ENCODE measurements at places on chromosomes 2 and 18. TPM values are rescaled to one million over a fixed set of nuclear protein-coding genes. Genes with fewer than 3 reads are reported as not detected.
A peak's percentile ranks its signal among the peaks of the same experiment; 100 is the strongest.

Gene C2orf78
- not detected for polyA plus RNA-seq

Gene CNDP1
- 0.08 TPM for polyA plus RNA-seq

DNA sequence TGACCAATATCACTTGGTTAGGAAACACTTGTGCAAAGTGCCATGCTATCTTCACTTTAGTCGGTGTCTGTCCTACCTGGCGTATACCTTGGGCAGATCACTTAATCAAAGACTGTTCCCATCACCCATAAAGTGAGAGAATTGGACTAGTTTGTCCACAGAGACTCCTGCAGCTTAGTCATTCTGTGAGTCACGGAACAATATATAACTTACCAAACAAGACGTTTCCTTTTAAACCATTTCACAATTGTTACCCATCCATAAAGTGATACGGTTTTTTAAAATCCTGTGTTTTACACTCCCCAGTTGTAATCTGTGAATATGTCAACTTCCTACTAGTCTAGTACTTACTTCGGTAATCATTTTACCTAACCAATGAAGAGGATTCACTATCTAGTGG, 499.3 kb upstream of the SMIM21 start:
- H3K27me3 ChIP-seq, result no peaks in the 10 kb centered on the region
- H3K4me3 ChIP-seq, result no peak overlapping the region
- H3K27ac ChIP-seq, result no peak overlapping the region

DNA sequence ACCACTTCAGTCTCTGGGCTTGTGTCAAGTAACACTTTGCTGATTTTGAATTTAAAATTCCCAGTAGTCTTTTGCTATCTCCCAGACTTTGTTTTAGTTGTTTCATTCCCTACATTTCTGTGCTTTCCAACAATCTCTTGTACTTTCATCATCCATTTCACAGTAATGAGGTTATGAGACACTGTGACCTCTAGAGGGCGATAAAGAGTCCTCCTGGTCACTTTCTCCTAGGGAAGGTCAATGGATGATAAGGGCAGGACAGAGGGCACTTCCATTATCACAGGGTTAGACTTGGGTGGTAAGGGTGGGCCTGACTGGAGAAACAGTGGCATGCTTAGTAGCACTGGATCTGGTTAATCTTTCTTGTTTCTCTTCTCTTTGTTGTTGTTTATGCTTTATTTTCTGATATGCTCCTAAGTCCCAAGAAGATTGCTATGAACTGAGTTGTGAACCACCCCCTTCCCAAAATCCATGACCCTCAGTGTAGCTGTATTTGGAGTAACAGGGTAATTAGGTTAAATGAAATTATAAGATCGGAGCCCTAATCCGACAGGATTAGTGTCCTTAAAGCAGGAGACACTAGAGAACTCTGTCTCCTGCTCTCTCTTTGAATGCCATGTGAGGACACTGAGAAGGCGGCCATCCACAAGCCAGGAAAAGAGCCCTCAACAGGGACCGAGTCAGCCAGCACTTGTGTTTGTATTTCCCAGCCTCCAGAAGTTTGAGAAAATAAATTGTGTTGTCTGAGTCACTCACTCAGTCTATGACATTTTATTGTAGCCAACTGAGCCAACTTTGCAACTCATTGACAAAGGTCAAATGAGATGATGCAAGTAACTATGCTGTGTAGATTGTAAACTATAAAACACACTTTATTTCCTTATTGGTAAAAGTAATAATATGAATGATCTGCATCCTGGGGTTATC, 779.2 kb downstream of the CNTNAP5 start:
- H3K4me1 ChIP-seq, result no peaks in the 10 kb centered on the region
- peak; percentile 25 for DNase-seq
- no peaks in the 10 kb centered on the region for H3K36me3 ChIP-seq
- H3K4me3 ChIP-seq, result no peak overlapping the region
- no peaks in the 10 kb centered on the region for H3K27me3 ChIP-seq

- H3K4me1 ChIP-seq, result no peaks in the 10 kb centered on the region
- no peak overlapping the region for H3K4me3 ChIP-seq
- H3K36me3 ChIP-seq, result no peaks in the 10 kb centered on the region
- no peaks in the 10 kb centered on the region for H3K27me3 ChIP-seq
- no peak overlapping the region for H3K27ac ChIP-seq
- no peak for DNase-seq
Measured at GRCh38 chr2:137892739-137893138, 71.5 kb upstream of the HNMT start.

DNA sequence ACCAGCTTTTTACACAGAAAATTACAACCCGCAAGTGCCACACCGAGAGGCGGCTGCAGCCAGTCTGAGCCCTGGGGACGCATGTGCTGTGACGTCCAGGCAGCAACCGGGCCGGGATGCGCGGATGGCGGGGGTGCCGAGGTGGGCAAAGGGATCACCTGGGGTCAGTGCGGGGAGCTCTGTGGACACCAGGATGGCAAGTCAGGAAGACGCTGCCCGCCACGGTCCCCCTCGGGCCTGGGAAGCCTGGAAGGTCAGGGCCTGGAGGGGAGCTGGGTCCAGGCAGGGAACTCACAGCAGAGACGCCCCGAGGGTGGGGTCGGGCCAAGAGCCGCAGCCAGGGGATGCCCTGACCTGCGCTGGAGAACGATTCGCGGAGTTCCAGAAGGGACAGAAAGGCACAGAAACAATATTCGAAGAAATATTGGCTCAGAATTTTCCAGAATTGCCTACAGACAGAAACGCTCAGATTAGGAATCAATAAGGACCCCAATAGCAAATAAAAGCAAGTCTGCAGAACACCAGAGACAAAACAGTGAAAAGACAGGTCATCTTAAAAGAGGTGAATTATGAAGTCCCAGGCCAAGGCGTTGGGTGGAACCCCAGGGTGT, 11.7 kb upstream of the KIF1A start:
- H3K27ac ChIP-seq, result no peak overlapping the region
- H3K36me3 ChIP-seq, result no peaks in the 10 kb centered on the region
- H3K4me1 ChIP-seq, result no peaks in the 10 kb centered on the region
- no peak for DNase-seq
- peaks cover 35% of the 10 kb centered on the region for H3K27me3 ChIP-seq

- H3K27me3 ChIP-seq, result peaks cover 9% of the 10 kb centered on the region
- H3K4me3 ChIP-seq, result no peak overlapping the region
- no peaks in the 10 kb centered on the region for H3K4me1 ChIP-seq
- no peaks in the 10 kb centered on the region for H3K36me3 ChIP-seq
Measured at GRCh38 chr2:170703776-170704476, 11.2 kb upstream of the SP5 start.

- H3K4me3 ChIP-seq, result no peak overlapping the region
- H3K4me1 ChIP-seq, result peaks cover 8% of the 10 kb centered on the region
- H3K27me3 ChIP-seq, result no peaks in the 10 kb centered on the region
- H3K27ac ChIP-seq, result peak overlapping the region; percentile 35
- no peaks in the 10 kb centered on the region for H3K36me3 ChIP-seq
- DNase-seq, result peak; percentile 69
Measured at GRCh38 chr2:239199041-239199768, 201.6 kb downstream of the HDAC4 start.

GRCh38 chr2:2757764-2758163, 426.7 kb upstream of the MYT1L start:
- no peaks in the 10 kb centered on the region for H3K36me3 ChIP-seq
- H3K27me3 ChIP-seq, result no peaks in the 10 kb centered on the region
- no peaks in the 10 kb centered on the region for H3K4me1 ChIP-seq
- DNase-seq, result no peak
- H3K27ac ChIP-seq, result no peak overlapping the region

- H3K36me3 ChIP-seq, result no peaks in the 10 kb centered on the region
- no peaks in the 10 kb centered on the region for H3K27me3 ChIP-seq
- H3K27ac ChIP-seq, result no peak overlapping the region
- DNase-seq, result peak; percentile 74
- no peak overlapping the region for H3K4me3 ChIP-seq
Measured at GRCh38 chr2:44616667-44617155, 255.0 kb downstream of the CAMKMT start.

DNA sequence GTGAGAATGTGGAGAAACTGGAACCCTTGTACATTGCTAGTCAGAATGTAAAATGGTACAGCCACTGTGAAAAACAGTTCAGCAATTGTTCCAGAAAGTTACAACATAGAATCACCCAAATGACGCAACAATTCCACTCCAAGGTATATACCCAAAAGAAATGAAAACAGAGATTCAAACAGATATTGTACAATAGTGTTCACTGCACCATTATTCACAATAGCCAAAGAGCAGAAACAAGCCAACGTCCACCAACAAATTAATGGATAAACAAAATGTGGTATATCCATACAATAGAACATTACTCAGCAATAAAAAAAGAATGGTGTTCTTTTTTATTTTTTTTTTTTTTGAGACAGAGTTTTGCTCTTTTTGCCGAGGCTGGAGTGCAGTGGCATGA, 10.9 kb downstream of the CLASP1 start:
- H3K27ac ChIP-seq, result no peak overlapping the region
- no peak overlapping the region for H3K4me3 ChIP-seq
- DNase-seq, result no peak

DNA sequence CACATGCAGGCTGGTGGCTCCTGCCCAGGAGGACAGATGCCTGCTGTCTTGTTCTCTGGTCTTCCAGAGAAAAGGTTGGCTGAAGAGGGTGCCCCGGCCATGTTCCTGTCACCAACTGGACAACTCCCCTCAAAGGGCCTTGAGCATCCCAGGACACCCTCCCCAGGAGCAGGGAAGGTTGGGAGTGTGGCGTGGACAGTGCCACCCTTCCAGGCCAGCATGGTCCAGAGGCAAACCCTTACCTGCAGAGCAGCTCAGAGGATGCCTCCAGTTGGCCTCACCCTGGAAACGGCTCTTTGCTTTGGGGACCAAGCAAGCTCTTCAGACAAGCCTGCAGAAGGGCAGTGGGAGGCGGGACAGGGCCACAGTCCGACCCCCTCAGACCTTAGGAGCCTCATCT, 4.9 kb upstream of the GPC1 start:
- H3K27me3 ChIP-seq, result no peaks in the 10 kb centered on the region
- H3K27ac ChIP-seq, result no peak overlapping the region
- no peaks in the 10 kb centered on the region for H3K4me1 ChIP-seq
- DNase-seq, result no peak
- no peak overlapping the region for H3K4me3 ChIP-seq

Gene CAVIN2
- polyA plus RNA-seq, result 67.5 TPM

DNA sequence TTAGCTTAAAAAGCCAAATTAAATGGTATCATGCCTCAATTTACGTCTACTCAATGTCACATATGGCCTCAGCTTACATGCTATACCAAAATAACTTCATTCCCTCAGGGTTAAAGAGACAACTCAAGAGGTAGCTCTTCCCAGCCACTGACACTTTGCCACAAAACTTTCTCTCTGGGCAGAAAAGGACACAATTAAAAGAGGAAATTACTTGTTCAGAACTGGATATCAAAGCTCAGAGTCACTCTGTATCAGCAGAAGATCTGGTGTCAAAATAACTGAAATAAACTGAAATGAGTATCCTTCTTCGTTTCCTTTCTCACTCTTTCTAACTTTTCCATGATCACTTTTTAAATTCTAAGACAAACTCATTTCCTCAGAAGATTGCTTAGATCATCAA, 108.7 kb downstream of the ZNF521 start:
- H3K36me3 ChIP-seq, result no peaks in the 10 kb centered on the region
- DNase-seq, result no peak
- peaks cover 33% of the 10 kb centered on the region for H3K4me1 ChIP-seq

Gene MYO1B
- polyA plus RNA-seq, result 46.0 TPM

Gene ZNF396
- 2.7 TPM for polyA plus RNA-seq

DNA sequence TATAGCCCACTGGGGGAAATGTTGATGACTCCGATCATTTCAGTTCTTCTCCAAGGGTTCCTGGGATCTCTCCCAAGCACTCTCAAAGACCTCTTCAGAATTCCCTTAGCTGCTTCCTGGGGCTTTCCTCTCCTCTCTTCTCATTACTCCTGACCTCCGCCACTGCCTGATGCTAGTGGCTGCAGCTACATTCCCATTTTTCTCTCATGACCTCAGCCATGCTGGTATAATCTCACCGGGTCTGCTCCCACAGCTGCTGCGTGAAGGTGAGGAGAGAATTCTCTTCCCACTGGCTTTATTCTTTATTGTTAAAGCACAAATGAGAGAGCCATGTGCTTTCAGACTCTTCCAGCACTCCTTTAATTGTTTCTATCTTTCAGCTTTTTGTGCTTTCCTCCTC, 312.0 kb upstream of the ETAA1 start:
- H3K36me3 ChIP-seq, result no peaks in the 10 kb centered on the region
- H3K27ac ChIP-seq, result no peak overlapping the region
- H3K27me3 ChIP-seq, result no peaks in the 10 kb centered on the region
- peaks cover 56% of the 10 kb centered on the region for H3K4me1 ChIP-seq
- DNase-seq, result no peak

GRCh38 chr18:79692056-79692455, 12.5 kb downstream of the CTDP1 start:
- H3K4me3 ChIP-seq, result no peak overlapping the region
- H3K27ac ChIP-seq, result no peak overlapping the region
- H3K36me3 ChIP-seq, result peaks cover 7% of the 10 kb centered on the region
- no peaks in the 10 kb centered on the region for H3K27me3 ChIP-seq

Gene UGT1A4
- 0.02 TPM for polyA plus RNA-seq

Gene ASTL
- polyA plus RNA-seq, result 0.14 TPM

- H3K4me1 ChIP-seq, result peaks cover 20% of the 10 kb centered on the region
- no peaks in the 10 kb centered on the region for H3K27me3 ChIP-seq
- no peak overlapping the region for H3K4me3 ChIP-seq
- H3K27ac ChIP-seq, result no peak overlapping the region
- H3K36me3 ChIP-seq, result no peaks in the 10 kb centered on the region
Measured at GRCh38 chr2:16014041-16014787, 73.9 kb downstream of the MYCN start.

Gene TNFAIP6
- polyA plus RNA-seq, result 1.6 TPM

Gene LIMS4
- polyA plus RNA-seq, result 0.98 TPM

DNA sequence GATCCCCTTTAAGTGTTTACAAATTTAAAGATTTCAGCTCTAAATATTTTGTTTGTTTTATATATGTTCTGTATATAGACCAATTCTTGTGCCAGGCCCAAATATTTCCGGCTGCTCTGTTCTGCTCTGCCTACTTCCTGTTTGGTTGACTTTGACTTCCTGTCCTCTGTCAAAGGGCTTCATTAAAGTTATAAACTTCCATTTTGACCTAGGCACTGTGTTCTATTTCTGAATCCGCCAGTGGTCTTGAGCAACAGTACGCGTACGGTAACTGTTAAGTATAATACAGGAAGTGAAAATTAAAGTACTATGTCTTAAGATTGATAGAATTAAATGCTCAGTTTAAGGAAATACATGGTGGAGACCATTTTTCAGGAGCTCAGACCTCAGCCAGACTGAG, 13.5 kb upstream of the REL start:
- H3K27me3 ChIP-seq, result no peaks in the 10 kb centered on the region
- H3K4me1 ChIP-seq, result no peaks in the 10 kb centered on the region
- no peak overlapping the region for H3K27ac ChIP-seq
- H3K36me3 ChIP-seq, result no peaks in the 10 kb centered on the region
- no peak overlapping the region for H3K4me3 ChIP-seq

Gene KCNE4
- 0.90 TPM for polyA plus RNA-seq
